ENCODE measurements at places on chromosomes 1 and 21. TPM values are rescaled to one million over a fixed set of nuclear protein-coding genes. Genes with fewer than 3 reads are reported as not detected.

SYT6 gene
- total RNA-seq = not detected

SLAMF6 gene
- total RNA-seq = 4.8 TPM

ADORA1 gene
- 4.1 TPM for total RNA-seq

GJB4 gene
- 0.12 TPM for total RNA-seq

MUTYH gene
- total RNA-seq = 23.7 TPM

DNA sequence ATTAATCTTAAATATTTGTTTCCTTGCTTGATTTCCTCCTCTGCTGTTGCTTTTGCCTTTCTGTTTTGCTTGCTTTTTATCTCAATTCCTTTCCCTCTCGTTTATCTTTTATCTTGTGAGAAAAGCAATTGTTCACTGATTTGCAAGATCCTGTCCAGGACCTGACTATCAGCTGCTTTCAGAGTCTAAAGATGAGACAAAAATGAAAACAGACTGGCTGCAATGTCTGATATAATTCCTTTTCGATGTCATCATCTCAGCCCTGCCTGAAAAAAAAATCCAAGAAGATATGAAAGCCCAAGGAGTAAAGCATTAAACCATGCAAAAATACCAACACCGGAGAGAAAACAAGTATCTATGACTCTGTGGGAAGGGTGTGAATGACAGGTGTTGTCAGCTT, 225.5 kb downstream of the PATJ start:
- H3K36me3 ChIP-seq = no peaks in the 10 kb centered on the region
- no peak overlapping the region for H3K27ac ChIP-seq
- H3K27me3 ChIP-seq = no peaks in the 10 kb centered on the region
- H3K4me1 ChIP-seq = no peaks in the 10 kb centered on the region

- no peak overlapping the region for H3K4me3 ChIP-seq
- H3K27me3 ChIP-seq = no peaks in the 10 kb centered on the region
- no peaks in the 10 kb centered on the region for H3K4me1 ChIP-seq
- H3K27ac ChIP-seq = no peak overlapping the region
- no peak for DNase-seq
- no peaks in the 10 kb centered on the region for H3K36me3 ChIP-seq
These were observed 10.5 kb upstream of the IFI6 start for GRCh38 chr1:27682351-27682944.

DNA sequence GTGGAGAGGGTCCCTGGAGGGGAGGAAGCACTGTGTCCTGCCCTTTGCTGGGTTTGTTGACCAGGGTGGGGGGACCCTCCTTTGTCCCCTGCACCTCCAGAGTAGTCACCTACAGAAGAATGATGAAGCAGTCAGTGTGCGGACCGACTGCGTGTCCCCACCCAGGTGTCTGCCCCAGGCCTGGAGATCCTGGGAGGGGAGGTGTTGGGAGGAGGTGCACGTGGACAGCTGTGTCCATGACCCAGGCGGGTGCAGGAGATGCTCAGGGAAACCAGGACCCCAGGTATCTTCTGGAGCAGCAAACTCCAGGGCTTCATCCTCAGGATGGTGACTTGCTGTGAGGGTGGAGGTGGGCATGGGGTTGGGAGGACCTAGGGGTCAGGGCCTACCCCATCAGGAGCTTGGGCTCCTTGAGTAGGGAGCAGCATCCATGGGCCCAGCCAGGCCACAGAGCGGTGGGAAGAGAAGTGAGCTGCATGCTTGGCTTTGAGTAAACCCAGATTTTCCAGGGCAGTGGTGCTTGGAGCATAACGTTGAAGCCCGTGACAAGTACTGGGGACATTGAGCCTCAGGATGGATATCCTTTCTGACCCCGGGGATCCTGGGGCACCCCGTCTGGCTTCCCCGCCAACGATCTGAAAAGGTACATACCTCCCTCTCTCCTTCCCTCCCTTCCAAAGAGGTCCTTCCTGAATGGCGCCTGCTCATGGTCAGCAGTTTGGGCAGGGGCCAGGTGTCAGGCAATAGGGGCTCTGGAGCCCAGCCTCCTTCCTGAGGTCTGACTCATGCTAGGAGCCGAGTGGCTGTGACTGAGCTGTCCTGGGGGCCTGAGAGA, 13.7 kb downstream of the ACTRT2 start:
- H3K36me3 ChIP-seq = no peaks in the 10 kb centered on the region
- H3K27ac ChIP-seq = no peak overlapping the region
- no peak overlapping the region for H3K4me3 ChIP-seq
- no peaks in the 10 kb centered on the region for H3K4me1 ChIP-seq
- DNase-seq = no peak
- peaks cover 27% of the 10 kb centered on the region for H3K27me3 ChIP-seq

GRCh38 chr1:18693256-18694098, 62.8 kb downstream of the PAX7 start:
- H3K4me3 ChIP-seq = no peak overlapping the region
- peaks cover 56% of the 10 kb centered on the region for H3K27me3 ChIP-seq

DNA sequence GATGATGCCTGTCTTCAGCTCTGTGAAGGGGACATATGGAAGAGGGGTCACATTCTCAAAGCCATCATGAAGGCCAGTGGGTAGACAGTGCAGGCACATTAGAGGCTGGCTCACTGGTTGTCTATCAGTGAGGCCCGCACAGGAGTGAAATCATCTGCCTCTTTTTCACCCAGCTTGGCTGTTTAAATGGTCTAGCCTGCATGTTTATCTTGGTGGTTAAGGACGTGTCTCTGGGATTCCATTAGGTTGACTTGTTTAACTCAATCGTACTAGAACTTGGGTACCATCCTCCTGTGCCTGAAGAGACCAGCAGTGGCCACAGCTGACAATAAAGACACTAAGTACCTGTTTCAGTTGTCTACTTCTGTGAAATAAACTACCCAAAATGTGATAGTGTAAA, 219.3 kb downstream of the PLPP3 start:
- H3K4me3 ChIP-seq = no peak overlapping the region
- H3K27ac ChIP-seq = no peak overlapping the region

Data from lower lobe of right lung (tissue), 2 donors.